ENCODE measurements at places on chromosomes 2 and 18.

- no peaks in the 10 kb centered on the region for H3K4me1 ChIP-seq
- H3K27me3 ChIP-seq: peaks cover 56% of the 10 kb centered on the region
- no peak overlapping the region for H3K27ac ChIP-seq
- H3K4me3 ChIP-seq: no peak overlapping the region
- H3K36me3 ChIP-seq: no peaks in the 10 kb centered on the region
- no peak for DNase-seq
Observed at GRCh38 chr18:12293831-12294230, 14.2 kb upstream of the TUBB6 start.

DNA sequence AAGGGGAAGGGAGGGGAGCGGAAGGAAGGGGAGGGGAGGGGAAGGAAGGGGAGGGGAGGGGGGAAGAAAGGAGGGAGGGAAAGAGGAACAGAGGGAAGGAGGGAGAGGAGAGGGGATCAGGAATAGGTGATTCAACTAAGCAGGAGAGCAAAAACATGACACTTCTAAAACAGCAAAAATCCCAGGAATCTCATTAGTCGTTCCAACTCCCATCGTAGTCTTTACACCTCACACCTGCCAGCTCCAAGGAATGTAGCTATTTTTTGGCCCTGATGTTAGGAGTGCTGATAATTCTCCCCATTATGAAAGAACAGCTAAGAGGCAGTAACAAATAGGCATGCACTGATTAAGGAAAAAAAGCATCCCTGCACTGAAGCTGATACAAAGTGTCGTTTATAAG lies 709.9 kb upstream of the PKDCC start:
- no peaks in the 10 kb centered on the region for H3K4me1 ChIP-seq
- H3K27ac ChIP-seq: no peak overlapping the region
- DNase-seq: no peak
- H3K27me3 ChIP-seq: no peaks in the 10 kb centered on the region
- H3K4me3 ChIP-seq: no peak overlapping the region
- no peaks in the 10 kb centered on the region for H3K36me3 ChIP-seq

GRCh38 chr2:173446722-173447121 lies 92.0 kb downstream of the CDCA7 start:
- DNase-seq: no peak
- peaks cover 7% of the 10 kb centered on the region for H3K4me1 ChIP-seq
- H3K27me3 ChIP-seq: peaks cover 17% of the 10 kb centered on the region
- H3K4me3 ChIP-seq: no peak overlapping the region
- H3K27ac ChIP-seq: no peak overlapping the region
- H3K36me3 ChIP-seq: no peaks in the 10 kb centered on the region

- no peak overlapping the region for H3K4me3 ChIP-seq
- peaks cover 3% of the 10 kb centered on the region for H3K4me1 ChIP-seq
- DNase-seq: no peak
- no peaks in the 10 kb centered on the region for H3K36me3 ChIP-seq
- H3K27me3 ChIP-seq: no peaks in the 10 kb centered on the region
Observed at GRCh38 chr2:48232351-48232750, 297.6 kb upstream of the STON1 start.

DNA sequence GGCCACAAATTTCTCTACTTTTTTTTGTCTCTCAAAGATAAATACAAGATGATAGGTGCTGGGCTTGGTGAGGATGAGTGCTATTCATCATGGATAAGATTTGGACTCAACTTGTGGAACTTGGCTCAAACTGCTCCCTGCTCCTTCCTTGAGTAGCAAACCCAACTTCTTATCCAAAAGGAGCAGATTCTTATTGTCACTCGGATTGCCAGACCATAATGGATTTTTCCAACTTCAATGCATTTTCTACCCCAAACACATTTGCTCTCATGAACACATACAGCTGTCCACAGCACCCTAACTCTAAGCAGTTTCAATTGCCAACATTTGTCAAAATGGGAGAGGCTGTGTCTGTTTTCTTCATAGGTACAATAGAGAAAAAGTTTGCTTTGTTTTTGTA lies 99.5 kb upstream of the APCDD1 start:
- no peak for DNase-seq
- no peaks in the 10 kb centered on the region for H3K36me3 ChIP-seq
- H3K4me3 ChIP-seq: no peak overlapping the region
- no peak overlapping the region for H3K27ac ChIP-seq

- DNase-seq: no peak
- H3K27ac ChIP-seq: peak overlapping the region; percentile 85
- H3K4me3 ChIP-seq: peak overlapping the region; percentile 74
- peaks cover 22% of the 10 kb centered on the region for H3K4me1 ChIP-seq
Observed at GRCh38 chr2:213101692-213102460, 49.5 kb downstream of the IKZF2 start.

DNA sequence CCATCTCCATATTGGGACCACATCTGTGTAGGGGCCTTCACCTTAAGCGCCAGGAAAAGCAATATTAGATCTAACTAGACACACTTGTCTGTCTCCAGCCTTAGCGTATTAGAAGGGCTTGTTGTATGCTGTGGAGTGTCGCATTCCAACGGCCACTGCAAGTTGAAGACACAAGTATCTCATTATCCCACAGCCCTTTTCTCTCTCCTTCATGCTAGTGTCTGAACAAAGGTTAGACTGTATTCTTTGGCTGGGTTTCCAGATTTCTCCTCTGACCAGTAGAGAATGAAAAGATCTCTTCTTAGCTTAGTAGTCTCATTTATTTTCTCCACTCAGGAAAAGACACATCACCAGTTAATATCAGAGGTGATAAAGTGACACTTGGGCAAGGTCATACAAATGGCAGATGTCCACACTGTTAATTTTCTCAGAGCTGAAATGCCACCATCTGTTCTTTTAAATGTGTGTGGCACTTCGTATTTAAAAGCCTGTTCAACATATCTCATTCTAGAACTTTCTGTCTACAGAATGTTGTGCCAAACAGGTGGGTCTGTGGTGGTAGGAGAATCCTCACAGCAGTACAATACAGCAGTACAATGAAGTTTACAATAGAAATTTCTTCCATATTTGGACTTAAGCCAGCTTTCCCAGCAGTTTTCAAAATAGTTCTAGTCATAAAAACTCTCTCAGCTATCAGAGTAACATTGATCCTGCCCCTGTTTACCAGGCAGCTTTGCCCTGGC lies 94.0 kb upstream of the ITGA6 start:
- H3K27ac ChIP-seq: no peak overlapping the region
- H3K4me3 ChIP-seq: no peak overlapping the region
- no peak for DNase-seq
- H3K4me1 ChIP-seq: no peaks in the 10 kb centered on the region
- H3K27me3 ChIP-seq: peaks cover 13% of the 10 kb centered on the region

GRCh38 chr18:63440881-63441280 lies 18.6 kb upstream of the VPS4B start:
- H3K36me3 ChIP-seq: no peaks in the 10 kb centered on the region
- H3K27me3 ChIP-seq: peaks cover 9% of the 10 kb centered on the region
- peaks cover 5% of the 10 kb centered on the region for H3K4me1 ChIP-seq

DNA sequence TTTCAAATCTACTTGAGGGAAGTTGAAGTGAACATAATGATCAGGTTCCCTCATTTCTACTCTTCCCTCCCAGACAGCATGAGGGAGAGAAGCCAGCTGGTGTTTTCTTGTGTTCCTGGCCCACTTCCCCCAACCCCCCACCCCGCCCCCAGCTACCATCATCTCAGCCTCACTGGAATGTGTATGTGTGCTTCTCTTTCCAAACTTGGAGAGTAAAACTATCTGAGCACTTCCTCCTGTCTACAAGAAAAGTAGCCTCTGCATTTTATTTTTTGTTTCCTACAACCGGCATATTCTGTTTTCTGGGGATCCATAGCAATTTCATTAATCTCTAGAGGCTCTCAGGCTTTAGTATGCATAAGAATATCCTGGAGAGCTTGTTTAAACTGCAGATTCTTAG lies 53.6 kb upstream of the GRHL1 start:
- no peak overlapping the region for H3K4me3 ChIP-seq
- no peaks in the 10 kb centered on the region for H3K27me3 ChIP-seq
- DNase-seq: no peak
- peaks cover 5% of the 10 kb centered on the region for H3K36me3 ChIP-seq

- H3K27me3 ChIP-seq: peaks cover 20% of the 10 kb centered on the region
- peaks cover 15% of the 10 kb centered on the region for H3K4me1 ChIP-seq
- H3K27ac ChIP-seq: peak within 1 kb of the TSS; percentile 75
- H3K36me3 ChIP-seq: peaks cover 21% of the 10 kb centered on the region
- peak; percentile 87 for DNase-seq
Observed at GRCh38 chr2:183038341-183039300, at the start of gene NCKAP1. TSS of gene NCKAP1 (minus strand) at chr2:183038457. CDS start at chr2:183038099, 358 bp downstream.

DNA sequence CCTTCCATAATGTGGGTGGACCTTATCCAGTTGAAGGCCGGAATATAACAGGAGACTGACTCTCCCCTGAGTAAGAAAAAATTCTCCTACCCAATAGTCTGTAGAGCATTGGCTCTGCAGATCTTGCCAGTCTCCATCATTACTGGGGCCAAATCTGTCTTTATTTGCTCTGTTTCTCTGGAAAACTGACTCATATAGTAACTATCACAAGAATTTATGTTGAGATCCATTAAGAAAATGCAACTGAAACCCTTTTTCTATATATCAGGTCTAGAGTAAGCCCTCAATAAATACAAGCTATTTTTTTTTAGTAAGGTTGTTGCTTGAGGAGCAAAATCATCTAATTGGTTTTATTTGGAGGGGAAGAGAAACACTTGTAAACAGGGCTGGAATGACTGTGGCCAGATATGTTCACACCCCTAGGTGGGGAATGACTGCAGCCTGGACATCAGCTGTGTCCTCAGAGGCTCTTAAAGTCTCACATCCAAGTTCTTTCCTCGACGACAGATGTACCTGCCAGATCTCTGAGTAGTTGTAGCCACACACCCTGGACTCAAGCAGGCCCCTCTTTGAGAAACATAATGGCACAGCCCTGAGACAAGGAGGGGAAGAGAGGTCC lies 339.7 kb downstream of the TNS1 start:
- H3K27me3 ChIP-seq: no peaks in the 10 kb centered on the region
- H3K4me3 ChIP-seq: no peak overlapping the region

GRCh38 chr2:18345848-18346247 lies 214.6 kb downstream of the RDH14 start:
- H3K27ac ChIP-seq: no peak overlapping the region
- no peaks in the 10 kb centered on the region for H3K36me3 ChIP-seq
- H3K27me3 ChIP-seq: no peaks in the 10 kb centered on the region
- DNase-seq: no peak

GRCh38 chr2:29839306-29839705 lies 82.1 kb downstream of the ALK start:
- no peak for DNase-seq
- no peak overlapping the region for H3K27ac ChIP-seq
- H3K4me3 ChIP-seq: no peak overlapping the region

All from effector memory CD8-positive, alpha-beta T cell (primary cell).